ENCODE measurements at places on chromosomes 12 and 14.
A peak's percentile ranks its signal among the peaks of the same experiment; 100 is the strongest.

GRCh38 chr14:61126603-61127498 is 145.8 kb downstream of the SLC38A6 start:
- DNase-seq, result no peak

DNA sequence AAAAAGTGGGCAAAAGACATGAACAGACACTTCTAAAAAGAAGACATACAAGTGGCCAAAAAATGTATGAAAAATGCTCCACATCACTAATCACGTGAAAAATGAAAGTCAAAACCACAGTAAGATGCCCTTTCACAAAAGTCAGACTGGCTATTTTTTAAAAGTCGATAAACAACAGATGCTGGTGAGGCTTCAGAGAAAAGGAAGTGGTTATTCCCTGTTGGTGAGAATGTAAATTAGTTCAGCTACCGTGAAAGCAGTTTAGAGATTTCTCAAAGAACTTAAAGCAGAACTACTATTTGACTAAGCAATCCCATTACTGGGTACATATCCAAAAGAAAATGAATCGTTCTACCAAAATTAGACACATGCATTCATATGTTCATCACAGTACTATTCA is 237.0 kb downstream of the KIF21A start:
- no peak for DNase-seq

DNA sequence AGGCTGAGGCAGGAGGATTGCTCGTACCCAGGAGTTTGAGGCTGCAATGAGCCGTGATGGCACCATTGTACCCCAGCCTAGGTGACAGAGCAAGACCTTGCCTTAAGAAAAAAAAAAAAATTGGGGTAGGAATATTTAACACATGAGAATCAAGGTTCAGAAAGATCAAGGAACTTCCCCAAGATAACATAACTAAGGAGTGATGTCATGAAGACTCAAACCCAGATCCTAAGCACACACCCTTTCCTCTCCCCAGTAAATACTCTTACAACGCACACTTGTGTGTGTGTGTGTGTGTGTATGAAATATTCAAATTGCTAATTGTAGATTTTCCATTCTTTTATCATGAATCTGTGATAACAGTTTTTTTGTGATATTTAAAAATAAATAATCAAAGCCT is 90.6 kb upstream of the NUDT4 start:
- DNase-seq, result no peak

GRCh38 chr12:131775392-131776236 is 52.6 kb upstream of the MMP17 start:
- DNase-seq, result no peak

GRCh38 chr14:58298477-58299400 is at the start of gene ARID4A:
ARID4A (plus strand) TSS chr14:58298555; CDS start chr14:58299855, 1,300 bp downstream.
- no peak for DNase-seq

GRCh38 chr12:129928643-129929042 is 24.8 kb upstream of the TMEM132D start:
- no peak for DNase-seq

- no peak for DNase-seq
Observed at GRCh38 chr12:117002051-117002817, 91.5 kb downstream of the FBXW8 start.

DNA sequence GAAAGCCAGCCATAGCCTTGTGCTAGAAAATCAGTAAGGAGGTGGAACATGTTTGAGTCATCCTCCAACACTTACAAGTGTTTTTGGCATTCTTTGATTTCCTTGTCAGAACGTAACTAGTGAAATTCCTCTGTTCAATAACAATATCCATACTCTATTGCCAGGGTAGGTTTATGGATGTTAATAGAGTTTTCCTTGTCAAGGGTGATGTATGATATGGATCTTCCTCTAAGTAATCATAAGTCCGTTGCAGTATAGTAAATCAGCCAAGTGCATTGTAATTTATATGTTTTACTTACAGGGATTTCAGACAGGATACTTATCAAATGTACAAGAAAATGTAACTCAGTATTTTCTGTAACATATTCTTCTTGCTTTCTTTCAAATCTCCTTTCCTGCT is 19.4 kb downstream of the NAV3 start:
- no peak for DNase-seq

DNA sequence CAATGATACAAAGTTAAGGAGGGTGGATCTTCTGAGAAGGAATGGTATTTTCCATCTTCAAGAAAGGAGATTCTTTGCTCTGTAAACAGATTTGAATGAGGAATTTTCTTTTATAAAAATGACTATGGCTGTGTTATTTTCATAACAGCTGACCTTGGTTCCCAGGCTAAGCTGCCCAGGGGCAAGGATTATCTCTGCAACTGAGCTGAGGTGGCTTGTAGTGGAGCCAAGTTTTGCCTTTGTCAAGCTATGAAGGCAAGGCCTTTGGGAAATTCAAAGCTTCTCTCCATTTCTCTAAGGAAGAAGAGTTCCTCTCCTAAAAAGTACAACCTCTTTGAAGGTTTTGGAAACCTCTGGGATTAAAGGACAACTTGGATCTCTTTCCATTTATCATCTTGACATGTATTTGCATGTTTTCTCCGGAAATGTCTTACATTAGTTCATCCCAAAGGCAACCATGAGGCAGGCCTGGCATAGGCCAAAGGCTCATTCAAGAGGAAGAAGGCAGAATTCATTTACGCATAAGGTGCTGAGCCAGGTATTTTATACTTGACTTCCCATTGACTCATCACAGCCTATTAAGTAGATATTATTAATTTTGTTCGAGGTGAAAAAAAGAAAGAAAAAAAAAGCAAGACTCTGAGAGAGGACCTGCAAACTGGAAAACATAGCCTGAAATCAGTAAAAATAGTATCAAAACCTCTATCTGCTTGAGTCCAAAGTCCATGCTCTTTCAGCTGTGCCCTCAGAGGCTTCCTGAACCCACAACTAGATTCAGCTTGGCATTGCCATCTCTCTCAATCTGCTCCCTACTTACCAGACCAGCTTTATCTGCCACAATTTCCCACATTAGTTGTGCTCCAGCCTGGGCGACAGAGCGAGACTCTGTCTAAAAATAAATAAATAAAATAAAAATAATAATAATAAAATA is 24.0 kb upstream of the CKAP4 start:
- no peak for DNase-seq

- no peak for DNase-seq
Observed at GRCh38 chr14:97298331-97298730, 501.1 kb downstream of the VRK1 start.

- DNase-seq, result no peak
Observed at GRCh38 chr12:1827826-1828805, 7.8 kb downstream of the LRTM2 start.

DNA sequence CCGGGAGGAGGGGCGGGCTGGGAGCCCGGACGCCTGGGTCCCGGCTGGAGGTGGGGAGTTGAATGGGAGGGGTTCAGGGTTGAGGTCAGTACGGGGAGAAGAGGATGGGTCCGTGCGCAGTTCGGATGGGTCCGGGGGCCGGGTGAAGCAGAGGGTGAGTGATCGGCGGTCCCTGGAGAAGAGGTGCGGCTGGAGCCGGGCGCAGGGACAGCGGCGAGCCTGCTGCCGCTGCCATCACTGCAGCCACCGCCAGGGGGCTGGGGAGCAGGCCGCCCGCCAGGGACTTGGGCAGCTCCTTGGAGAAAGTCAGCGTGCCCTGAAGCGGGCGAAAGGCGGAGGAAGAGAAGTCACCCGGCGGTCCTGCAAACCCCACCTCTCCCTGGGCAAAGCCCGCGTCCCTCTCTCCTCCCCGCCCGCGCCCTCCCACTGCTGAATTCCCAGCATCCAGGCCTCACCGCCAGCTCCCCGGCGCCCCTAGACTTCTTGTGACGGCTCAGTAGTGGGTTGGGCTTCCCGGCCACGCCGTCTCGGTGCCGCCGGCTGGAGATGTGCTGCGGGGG is 6.0 kb upstream of the GPR84 start:
- DNase-seq, result peak; percentile 78

DNA sequence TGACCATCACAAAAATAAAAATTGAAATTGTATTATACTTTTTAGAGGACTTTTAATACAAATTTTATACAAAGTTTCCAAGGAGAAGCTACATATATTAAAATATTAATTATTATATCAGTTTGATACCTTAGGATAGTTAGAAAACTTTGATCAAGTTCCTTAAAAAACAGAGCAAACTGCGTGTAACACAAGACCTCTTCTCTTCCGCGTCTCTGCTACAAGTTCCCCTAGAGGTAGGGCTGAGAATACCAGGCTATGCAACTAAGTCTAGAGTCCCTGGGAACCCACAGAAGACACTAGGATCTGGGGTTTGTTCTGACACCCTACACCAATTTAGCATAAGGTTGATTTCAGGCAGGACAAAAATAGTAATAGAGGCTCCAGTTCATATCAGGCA is 319.0 kb downstream of the FOXG1 start:
- DNase-seq, result peak; percentile 17

- DNase-seq, result no peak
Observed at GRCh38 chr12:31929027-31929526, 30.1 kb upstream of the RESF1 start.

GRCh38 chr12:19070341-19070740 is 59.2 kb upstream of the PLEKHA5 start:
- DNase-seq, result no peak

- DNase-seq, result no peak
Observed at GRCh38 chr14:59481871-59482540, 2.2 kb downstream of the L3HYPDH start.

DNA sequence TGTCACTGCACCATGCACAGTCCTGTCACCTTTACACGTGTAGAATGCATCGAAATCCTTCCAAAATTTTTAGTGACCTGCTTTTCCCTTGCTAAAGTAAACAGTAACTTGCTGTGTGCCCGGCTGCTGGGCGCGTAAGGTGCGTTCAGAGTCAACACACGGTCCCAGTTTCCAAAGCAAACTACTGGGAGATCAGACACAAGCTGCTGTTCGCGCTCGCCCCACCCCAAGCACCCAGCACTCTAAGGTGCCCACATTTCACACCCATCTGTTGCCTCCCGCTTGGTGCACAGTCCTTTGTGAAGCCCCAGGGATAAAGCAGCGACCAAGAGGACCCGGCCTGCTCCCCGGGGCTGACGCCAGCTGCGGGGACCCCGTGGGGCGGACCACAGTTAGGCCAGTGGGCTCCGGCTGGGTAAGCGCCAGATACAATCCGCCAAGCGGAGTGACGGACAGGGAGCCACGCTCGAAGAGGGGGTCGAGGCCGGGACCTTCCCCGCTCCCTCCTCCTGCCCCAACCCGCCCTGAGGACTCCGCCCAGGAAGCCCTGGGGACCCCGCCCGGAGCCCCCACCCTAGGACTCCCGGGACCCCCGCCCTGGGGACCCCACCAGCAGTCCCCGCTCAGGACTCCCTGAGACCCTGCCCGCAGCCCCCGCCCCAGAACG is 633 bp downstream of the STX2 start:
- peak; percentile 32 for DNase-seq

DNA sequence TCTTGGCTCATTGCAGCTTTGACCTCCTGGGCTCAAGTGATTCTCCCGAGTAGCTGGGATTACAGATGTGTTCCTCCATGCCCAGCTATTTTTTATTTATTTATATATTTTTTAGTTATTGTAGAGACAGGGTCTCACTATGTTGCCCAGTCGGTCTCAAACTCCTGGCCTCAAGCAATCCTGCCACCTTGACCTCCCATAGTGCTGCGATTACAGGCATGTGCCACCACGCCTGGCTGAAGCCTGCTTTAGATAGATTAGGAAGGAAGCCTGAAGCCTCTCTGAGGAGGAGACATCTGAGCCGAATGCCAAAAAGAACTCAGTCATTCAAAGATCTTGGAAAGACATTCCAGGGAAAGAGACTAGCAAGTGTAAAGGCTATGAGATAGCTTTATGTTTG is 10.2 kb downstream of the INHBC start:
- no peak for DNase-seq

- no peak for DNase-seq
Observed at GRCh38 chr14:32898876-32899275, 39.8 kb upstream of the NPAS3 start.

GRCh38 chr14:21263284-21264024 is 5.8 kb downstream of the HNRNPC start:
- DNase-seq, result no peak

GRCh38 chr12:107254258-107254856 is 161.0 kb upstream of the CRY1 start:
- no peak for DNase-seq

- no peak for DNase-seq
Observed at GRCh38 chr12:123126294-123127181, 24.4 kb downstream of the PITPNM2 start.

DNA sequence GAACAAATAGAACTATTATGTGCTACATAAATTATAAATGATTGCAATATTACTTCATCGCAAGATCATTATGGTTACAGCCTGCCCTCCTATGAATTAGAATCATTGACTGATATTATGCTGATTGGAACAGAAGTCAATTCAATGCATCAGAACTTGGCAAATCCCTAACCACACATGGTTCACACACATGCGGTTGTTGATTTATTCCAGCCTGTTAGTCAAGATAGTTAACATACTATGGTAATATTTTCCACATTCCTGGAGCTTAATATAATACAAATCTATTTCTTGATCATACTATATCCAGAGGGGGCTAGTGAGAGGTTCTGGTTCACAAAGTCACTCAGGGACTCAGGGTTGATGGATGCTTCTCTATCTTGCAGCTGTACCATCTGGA is 9.7 kb upstream of the CACNA1C start:
- DNase-seq, result no peak

- DNase-seq, result no peak
Observed at GRCh38 chr12:22518998-22519397, 25.3 kb downstream of the C2CD5 start.

- DNase-seq, result peak; percentile 81
Observed at GRCh38 chr12:1634590-1635191, 5.7 kb downstream of the WNT5B start.

DNA sequence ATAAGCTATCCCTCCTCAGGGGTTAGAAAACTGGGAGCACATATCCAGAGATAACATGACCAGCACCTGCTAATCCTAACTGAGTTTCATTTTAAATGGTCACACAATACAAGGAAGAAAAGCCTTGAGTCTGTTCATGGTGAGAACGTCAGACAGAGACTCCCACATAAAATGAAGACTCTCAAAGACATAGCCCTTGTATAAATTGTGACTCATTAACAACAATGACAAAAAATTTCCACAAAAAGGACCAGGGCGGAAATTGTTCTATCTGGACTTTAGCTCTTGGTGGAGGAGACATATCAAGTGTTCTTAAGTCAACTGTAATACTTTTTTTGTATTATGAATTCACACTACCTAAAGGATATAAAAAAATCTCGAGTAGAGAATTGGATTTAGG is 313.7 kb upstream of the DCN start:
- no peak for DNase-seq

GRCh38 chr12:57772429-57773322 is at the start of gene EEF1AKMT3:
EEF1AKMT3 (plus strand) TSS chr12:57772614; CDS start chr12:57772725, 111 bp downstream.
- peak; percentile 81 for DNase-seq

GRCh38 chr12:22916241-22916640 is 291.3 kb downstream of the ETNK1 start:
- DNase-seq, result no peak

DNA sequence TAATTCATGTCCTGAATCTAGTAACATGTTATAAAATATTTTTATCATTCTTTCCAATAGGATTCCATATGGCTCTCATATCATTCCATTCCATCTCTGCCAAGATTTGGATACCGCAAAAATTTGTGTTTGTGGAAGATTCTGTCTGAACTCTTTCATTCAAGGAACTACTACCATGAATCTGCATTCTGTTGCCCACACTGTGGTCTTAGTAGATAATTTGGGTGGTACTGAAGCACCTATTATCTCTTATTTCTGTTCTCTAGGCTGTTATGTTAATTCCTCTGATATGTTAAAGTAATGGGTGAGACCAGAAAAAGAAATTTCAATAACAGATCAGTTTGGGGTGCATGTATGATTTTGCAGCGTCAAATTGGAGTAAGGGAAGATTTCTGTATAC is 6.2 kb downstream of the RPL36AL start:
- no peak for DNase-seq

All from T47D (cell line).